ENCODE measurements at places on chromosomes 2 and 18. TPM values are rescaled to one million over a fixed set of nuclear protein-coding genes. Genes with fewer than 3 reads are reported as not detected.
A peak's percentile ranks its signal among the peaks of the same experiment; 100 is the strongest.

GRCh38 chr2:241947876-241948275 lies 78.3 kb downstream of the RTP5 start:
- no peaks in the 10 kb centered on the region for H3K4me1 ChIP-seq
- H3K27me3 ChIP-seq = peaks cover 55% of the 10 kb centered on the region
- DNase-seq = no peak
- no peak overlapping the region for H3K4me3 ChIP-seq
- H3K27ac ChIP-seq = no peak overlapping the region
- no peaks in the 10 kb centered on the region for H3K36me3 ChIP-seq

GRCh38 chr18:76202322-76202721 lies 292.7 kb downstream of the ZNF516 start:
- no peak overlapping the region for H3K4me3 ChIP-seq
- no peak for DNase-seq
- H3K27me3 ChIP-seq = no peaks in the 10 kb centered on the region
- peaks cover 35% of the 10 kb centered on the region for H3K4me1 ChIP-seq
- no peak overlapping the region for H3K27ac ChIP-seq

DNA sequence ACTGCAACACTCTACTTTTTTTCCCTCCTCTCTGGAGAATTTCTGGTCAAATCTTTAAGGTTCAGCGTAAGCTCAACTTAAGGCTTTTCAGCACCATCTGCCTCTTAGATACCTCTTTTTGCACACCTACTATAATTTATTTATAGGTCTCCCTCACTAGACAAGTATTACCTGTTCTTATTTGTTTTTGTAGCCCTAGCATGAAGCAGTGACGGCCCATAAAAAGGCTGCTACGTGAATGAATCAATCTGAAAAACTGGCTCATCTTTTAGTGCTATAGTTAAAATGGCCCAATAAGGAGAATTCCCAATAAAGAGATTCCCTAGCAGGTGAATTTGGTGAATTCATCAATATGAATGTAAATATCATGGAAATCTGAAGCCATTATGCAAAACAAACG lies 6.5 kb downstream of the RNF149 start:
- H3K4me3 ChIP-seq = no peak overlapping the region
- H3K36me3 ChIP-seq = peaks cover 5% of the 10 kb centered on the region
- H3K27ac ChIP-seq = peak overlapping the region; percentile 37
- H3K4me1 ChIP-seq = peaks cover 37% of the 10 kb centered on the region
- no peak for DNase-seq

GRCh38 chr2:161384864-161385263 lies 31.2 kb upstream of the TBR1 start:
- H3K4me3 ChIP-seq = no peak overlapping the region
- peaks cover 4% of the 10 kb centered on the region for H3K36me3 ChIP-seq
- no peak for DNase-seq
- H3K27me3 ChIP-seq = no peaks in the 10 kb centered on the region

DNA sequence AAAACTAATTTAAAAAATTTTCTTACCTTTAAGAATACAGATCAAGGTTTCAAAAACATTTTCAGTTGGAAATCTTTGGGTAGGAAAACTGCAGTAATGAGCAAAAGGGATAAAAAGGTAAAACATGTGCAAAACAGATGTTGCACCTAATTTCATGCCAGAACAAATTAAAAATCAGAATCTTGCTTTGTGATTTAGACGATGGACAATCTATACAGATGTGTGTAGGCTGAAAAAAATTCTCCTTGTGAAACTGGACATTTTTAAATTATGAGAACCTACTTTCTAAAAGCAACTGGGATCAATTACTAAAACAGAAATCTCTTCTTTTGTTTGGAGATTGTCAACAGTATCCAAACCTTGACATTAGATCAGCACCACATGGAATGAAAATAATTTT lies 183.2 kb upstream of the ITGA4 start:
- no peak for DNase-seq
- H3K27ac ChIP-seq = no peak overlapping the region
- H3K36me3 ChIP-seq = no peaks in the 10 kb centered on the region
- H3K4me3 ChIP-seq = no peak overlapping the region
- H3K27me3 ChIP-seq = no peaks in the 10 kb centered on the region

DNA sequence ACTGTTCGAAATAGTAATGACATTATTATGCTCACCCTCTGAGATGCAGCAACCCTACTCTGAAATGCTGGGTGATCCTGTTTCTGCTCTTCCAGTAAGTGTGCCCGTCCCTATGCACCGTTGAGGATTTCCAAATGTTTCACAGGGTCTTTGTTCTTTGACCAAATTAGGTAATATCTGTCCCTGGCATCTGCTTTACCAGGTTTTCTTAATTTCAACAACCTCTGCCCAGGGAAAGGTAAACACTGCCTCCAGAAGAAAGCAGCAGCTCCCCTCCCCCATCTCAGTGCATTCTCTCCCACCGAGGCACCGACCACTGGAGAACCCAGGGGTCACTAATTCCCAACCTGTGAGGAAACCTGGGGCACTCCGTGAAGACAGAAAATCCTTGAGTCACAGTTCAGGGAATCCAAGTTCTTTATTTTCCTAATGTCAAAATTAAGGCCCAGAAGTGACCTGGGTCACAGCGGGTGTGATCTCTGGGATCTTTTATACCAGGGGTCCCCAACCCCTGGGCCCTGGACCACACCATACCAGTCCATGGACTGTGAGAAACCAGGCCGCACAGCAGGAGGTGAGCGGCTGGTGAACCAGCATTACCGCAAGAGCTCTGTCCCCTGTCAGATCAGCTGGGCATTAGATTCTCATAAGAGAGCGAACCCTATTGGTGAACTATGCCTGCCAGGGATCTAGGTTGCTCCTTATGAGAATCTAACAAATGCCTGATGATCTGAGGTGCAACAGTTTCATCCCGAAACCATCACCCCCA lies 1.2 kb upstream of the GRB14 start:
- peaks cover 35% of the 10 kb centered on the region for H3K4me1 ChIP-seq
- H3K27me3 ChIP-seq = peaks cover 21% of the 10 kb centered on the region
- peaks cover 3% of the 10 kb centered on the region for H3K36me3 ChIP-seq
- no peak for DNase-seq
- H3K27ac ChIP-seq = no peak overlapping the region
- H3K4me3 ChIP-seq = peak overlapping the region; percentile 83

DNA sequence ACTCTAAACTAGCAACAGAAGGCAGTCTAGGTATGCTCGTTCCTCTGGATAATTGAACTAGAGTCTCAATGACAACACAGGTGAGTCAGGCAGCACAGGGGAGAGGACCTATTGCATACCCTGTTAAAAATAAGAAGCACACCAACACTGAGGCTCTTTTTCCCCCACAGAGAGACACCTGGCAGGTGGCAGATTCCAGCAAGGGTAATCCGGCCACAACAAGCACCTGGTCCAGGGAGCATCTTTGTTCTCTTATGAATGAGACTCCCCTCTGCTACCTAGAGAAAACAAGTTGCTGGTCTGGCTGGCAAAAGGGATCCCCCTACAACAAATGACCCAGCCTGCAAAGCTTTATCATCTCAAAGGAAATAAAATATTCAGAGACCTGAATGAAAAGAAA lies 508.9 kb upstream of the POU3F3 start:
- no peak for DNase-seq
- H3K4me1 ChIP-seq = no peaks in the 10 kb centered on the region
- no peak overlapping the region for H3K27ac ChIP-seq
- no peak overlapping the region for H3K4me3 ChIP-seq
- H3K27me3 ChIP-seq = peaks cover 15% of the 10 kb centered on the region
- H3K36me3 ChIP-seq = no peaks in the 10 kb centered on the region

Gene OTOS
- total RNA-seq = not detected

Gene TMEM150A
- total RNA-seq = 15.2 TPM

Gene CCBE1
- total RNA-seq = 71.1 TPM

Gene CRYGD
- not detected for total RNA-seq

All from mesothelial cell of epicardium (in vitro differentiated cells).